ENCODE measurements at places on chromosomes 6 and 20.

GRCh38 chr6:156562019-156562418, 215.2 kb upstream of the ARID1B start:
- no peak for DNase-seq

- peak; percentile 63 for DNase-seq
These were observed 111.2 kb upstream of the MMS22L start for GRCh38 chr6:97394160-97394748.

DNA sequence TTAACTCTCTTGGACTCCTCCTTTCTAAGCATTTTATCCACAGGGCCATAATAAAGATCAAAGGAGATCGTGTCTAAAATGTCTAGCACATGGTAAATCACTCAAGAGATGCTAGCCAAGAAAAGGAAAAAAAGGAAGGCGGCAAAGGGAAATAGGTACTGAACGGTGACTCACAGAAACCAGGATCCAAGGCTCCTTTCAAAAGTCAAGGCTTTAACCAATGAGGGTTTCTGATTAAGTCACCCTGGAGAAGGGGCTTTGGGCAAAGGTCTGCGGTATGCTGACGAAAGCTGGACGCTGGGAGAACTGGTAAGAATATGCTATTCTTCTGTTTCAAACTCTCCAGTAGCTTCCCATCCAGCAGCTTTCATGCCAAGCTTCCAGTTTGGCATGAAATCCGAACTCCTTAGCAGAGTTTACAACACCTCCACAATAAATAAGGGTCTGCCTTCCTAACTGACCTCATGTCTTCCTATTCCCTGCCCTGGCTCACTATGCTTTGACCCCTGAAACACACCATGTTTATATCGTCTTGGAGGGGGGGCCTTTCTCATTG, 1.0 kb downstream of the TOMM34 start:
- DNase-seq: no peak

GRCh38 chr6:154435400-154435945, 75.0 kb downstream of the CNKSR3 start:
- DNase-seq: no peak

- DNase-seq: no peak
These were observed 101.9 kb downstream of the CDH4 start for GRCh38 chr20:61354001-61354390.

DNA sequence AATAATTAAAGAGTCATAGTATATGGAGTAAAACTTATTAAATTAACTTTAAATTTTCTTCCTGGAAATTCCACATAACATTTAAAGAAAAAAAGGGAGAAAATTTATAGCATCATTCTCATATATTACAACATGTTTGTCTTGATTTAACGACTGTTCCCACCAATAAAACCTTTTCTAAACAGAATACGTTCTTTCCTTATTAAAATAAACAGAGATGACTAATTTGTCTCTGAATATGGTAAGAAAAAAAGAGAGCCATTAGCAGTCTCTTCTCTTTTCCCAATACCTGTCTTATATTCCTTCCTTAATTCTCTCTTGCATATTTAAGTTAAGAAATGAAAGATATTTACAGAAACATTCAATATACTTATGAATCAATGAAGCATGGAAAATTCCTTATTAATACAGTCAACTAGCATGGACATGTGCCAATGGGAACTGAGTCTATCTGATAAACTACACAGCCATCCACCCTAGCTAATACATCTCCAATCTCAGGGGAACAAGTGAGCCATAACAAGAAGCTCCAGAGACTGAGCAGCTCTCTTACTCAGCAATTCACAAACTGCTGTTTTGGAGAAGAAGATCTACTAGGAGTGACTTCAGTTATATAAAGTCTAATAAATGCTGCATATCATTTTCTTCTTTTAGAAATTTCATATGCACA, 347.1 kb upstream of the MANEA start:
- DNase-seq: no peak

GRCh38 chr6:43970068-43970912, 157.0 kb downstream of the MRPL14 start:
- no peak for DNase-seq

- no peak for DNase-seq
These were observed 34.4 kb upstream of the ZFAND3 start for GRCh38 chr6:37785002-37785662.

- DNase-seq: no peak
These were observed 143.1 kb downstream of the EDN3 start for GRCh38 chr20:59443550-59443949.

DNA sequence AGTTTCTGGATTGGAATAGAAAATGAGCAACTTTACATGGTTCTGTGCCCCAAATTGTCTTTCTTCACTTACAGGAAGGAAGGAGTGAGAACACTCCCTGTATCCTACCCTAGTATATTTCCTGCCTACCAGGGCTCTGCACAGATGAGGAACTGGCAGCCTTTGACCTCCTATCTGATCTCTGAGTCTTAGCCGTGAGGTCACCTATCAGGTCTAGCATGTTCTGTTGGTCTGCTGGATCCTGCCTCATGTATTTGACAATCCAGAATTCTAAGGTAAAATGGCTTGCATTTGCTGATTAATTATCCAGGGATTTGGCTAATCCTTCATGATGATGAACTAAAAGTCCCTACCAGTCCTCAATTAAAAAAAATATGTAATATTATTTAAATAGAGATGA, 35.0 kb upstream of the TRAM2 start:
- no peak for DNase-seq

- no peak for DNase-seq
These were observed 101.6 kb downstream of the MTFR2 start for GRCh38 chr6:136148523-136148922.

- DNase-seq: no peak
These were observed 6.0 kb downstream of the STMND1 start for GRCh38 chr6:17107863-17108262.

DNA sequence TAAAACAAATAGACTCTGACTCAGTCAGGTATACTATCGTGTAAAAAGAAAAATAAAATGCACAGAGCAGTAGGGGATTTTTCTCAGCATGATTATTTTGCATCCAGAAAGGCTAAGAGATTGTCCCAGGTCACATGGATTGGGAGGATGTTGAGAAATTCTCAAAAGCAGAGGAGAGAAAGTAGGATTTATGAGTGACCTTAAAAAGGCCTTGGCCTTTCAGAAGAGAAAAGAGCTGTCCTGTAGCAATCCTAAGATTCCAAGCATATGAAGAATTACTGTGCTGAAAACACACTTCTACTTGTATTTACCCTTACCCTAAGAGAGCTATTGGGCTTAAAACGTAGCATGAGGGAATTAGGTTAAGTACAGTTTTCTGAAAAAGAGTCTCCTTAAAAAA, 149.7 kb upstream of the ENPP5 start:
- no peak for DNase-seq

- no peak for DNase-seq
These were observed 35.7 kb downstream of the TTI1 start for GRCh38 chr20:37997516-37997915.

GRCh38 chr6:71107911-71108420, 151.1 kb upstream of the B3GAT2 start:
- no peak for DNase-seq

DNA sequence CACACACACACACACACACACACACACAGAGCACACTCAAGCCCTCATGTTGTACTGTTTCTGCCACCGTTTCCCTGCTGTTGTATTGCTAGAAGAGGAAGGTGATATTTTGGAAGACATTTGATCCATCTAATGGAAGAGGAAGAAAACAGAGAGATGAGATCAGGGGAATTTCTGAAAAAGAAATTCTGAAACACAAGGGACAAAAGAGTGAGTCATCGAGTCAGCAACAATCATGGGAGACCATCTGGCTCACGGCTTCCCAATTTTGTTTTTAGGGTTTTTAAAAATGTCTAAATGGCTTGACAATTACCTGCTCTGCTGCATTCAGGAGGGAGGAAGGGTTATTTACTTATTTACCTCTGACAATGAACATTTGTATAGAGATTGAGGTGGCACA, 22.0 kb downstream of the SOX4 start:
- DNase-seq: no peak

GRCh38 chr6:24997905-24998304, 62.1 kb upstream of the RIPOR2 start:
- DNase-seq: no peak

DNA sequence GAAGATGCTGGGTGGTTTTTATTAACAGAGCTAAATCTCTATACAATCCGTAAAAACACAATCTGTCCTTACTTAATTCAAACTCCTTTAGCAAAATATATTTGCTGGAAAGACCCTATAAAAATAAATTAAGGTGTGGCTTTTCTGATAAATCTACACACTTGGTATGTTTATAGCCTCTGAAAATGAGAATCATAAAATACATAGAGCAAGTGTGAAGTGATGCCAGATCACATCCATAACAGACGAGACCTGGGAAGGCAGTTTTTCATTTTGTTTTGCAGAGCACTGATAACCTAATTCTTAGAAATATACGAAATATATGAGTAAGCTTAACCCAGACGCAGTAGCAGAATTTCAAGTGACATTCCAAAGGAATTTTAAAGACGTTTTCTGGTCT, 10.4 kb upstream of the DDO start:
- DNase-seq: no peak

- DNase-seq: no peak
These were observed 258.9 kb downstream of the KIF16B start for GRCh38 chr20:16314320-16314719.

DNA sequence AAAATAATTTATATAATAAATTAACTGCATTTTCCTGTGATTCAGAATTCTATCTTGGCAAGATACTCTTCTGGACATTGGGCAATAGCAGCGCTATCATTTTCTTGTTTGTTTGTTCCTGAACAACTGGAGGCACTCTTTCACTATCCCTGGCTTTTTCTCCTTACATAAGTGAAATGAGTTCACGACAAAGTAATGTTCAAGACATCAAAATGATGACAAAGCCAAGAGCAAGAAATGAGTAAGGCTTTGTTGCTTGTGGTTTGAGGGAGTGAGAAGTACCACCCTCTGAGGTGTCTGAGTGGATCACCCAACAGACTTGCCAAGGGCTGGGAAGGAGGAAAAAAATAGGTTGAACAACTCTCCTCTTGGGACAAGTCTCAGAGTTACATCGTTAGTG, 466.6 kb upstream of the JAG1 start:
- DNase-seq: no peak

- DNase-seq: no peak
These were observed 880.9 kb downstream of the PRIM2 start for GRCh38 chr6:58198301-58198700.
